ENCODE measurements at places on chromosomes 7 and 10.

DNA sequence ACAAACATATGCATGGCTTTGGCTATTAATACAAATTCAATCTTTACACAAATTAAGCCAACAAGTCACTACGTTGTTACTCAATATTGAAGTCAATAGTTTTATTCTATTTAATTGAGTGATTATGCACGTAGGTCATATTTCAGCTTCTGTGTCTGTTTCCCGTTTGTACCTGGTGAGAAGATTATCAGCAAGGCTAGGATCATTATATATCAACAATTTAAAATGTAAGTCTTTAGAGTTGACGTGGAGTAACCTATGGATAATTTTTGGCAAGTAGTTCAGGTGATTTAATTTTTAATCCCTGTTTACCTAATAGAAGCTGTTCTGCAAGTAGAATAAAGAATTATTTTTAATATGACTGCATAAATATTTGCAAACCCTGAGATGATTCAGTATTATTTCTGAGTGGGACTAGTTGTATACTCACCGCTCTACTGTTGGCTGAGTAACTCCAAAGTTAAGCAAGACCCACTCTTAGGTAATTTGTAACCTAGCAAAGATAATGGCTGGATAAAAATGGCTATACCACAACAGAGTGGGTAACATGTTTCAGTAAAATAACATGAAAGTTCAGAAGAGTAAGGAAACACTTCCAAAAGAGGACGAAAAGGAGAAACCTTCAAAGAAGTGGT, 161.0 kb downstream of the HGF start:
- DNase-seq = no peak

DNA sequence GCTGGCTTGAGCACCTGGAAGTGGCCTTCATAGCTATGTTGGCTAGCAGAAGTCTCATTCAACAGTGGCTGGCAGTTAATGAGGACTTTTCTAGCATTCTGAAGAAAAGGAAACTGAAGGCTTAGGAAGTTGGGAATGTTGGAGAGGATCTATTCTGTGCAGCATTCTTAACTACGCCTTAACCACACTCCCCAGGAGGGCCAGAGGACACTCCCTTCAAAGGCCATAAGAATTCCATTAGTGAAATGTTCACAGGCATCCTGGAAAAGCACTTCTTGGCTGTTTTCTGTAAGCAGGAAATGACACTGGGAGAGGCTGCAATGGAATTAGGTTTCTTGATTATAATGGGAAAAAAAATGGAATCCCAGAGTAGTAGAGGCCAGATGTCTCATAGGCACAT, 188.9 kb downstream of the ARHGAP12 start:
- DNase-seq = no peak

GRCh38 chr7:143417734-143418383, 9.2 kb upstream of the EPHA1 start:
- no peak for DNase-seq

DNA sequence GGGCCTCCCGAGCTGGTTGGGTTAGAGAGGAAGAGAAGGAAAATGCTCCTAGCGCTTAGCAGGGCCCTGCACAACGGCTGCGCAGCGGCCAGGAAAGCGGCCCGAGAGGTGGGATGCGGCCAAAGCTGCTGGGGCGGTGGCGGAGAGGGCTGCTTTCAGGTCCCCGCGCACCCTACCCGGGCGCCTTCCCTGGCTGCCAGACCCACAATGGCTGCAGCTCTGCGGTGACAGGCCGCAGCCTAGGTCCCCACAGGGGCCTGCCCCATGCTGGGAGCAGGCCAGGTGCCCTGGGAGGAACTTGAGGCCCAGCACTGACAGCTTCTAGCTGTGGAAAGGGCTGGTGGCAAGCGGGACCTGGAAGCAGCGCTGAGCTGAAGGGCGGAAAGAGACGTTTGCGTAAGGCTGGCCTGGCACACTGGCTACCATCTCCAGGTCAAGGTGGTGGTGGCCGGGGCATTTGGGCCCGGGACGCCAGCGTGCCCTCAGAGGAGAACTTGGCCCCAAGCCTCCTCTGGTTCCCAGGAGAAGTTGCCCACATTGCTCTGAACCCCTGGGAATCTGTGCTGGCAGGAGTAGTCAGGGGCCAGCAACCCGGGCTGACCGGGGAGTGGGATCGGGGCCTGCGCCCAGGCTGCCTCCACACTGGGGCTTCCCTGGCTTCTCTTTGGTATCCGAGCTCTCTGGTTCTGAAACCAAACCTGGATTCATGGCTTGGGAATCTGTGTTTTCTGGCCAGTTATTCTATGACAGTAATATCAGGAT, 72.9 kb upstream of the ZNF804B start:
- no peak for DNase-seq

- DNase-seq = no peak
These were observed 168.3 kb downstream of the PTPRN2 start for GRCh38 chr7:158419238-158419785.

GRCh38 chr7:135714534-135715009, 13.4 kb downstream of the SLC13A4 start:
- DNase-seq = no peak

Measured in central memory CD8-positive, alpha-beta T cell (primary cell).